CD4-positive, alpha-beta T cell treated with Interleukin-6 for 4 hours (primary cell): ENCODE measurements at places on chromosomes 7 and 10.

DNA sequence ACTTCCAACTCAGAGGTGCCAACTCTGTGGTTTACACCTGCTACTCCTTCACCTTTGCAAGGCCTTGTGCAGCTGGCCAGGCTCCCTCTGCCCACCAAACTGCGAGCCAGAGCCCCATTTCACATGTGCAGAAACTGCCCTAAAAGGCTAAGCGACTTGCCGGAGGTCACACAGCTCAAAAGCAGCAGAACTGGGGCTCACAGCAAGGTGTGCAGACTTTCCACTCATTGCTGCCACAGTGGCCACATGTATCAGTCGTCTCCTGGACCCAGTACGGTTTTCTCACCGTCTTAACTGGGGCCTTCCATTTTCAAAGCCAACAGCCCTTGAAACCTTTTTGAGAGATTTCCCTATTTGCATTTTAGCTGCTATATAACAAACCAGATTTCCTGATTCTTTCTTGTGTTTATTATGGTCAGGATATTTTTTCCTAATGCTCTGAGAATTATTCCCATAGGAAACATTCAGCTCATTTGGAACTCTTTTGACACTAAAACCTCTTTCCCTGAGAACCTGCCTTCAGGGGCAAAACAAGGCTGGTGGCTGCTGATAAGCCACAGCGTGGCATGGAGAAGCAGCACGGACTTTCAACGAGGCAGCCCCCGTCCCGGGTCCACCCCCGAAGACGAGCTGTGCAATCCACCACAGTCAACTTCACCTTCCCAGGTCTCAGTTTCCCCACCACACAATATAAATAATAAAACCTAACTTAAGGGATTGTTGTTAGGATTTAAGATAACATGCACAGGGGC, 29.9 kb downstream of the SORBS1 start:
- no peak for DNase-seq

DNA sequence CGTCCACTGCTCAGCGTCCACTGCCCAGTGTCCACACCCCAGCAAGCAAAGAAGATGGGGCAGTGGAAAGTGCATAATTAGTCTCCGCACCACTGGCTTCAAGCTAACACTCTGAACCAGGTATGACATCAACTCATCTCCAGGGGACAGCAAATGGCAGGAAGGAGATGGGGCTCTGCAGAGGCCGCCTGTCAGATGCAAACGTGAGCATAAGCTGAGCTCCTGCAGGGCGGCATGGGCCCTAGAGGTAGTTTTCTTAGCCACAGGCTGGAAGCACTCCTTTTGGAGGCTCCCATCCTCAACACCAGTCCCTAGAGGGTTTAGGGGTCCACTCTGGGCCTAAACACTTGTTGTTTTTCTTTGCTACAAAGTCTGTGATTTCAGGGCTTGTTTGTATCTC, 335.8 kb upstream of the MKI67 start:
- DNase-seq = no peak

- no peak for DNase-seq
Measured at GRCh38 chr10:16901106-16901505, 83.9 kb upstream of the RSU1 start.

- DNase-seq = peak; percentile 24
Measured at GRCh38 chr7:24756545-24757352, 515 bp downstream of the GSDME start.

DNA sequence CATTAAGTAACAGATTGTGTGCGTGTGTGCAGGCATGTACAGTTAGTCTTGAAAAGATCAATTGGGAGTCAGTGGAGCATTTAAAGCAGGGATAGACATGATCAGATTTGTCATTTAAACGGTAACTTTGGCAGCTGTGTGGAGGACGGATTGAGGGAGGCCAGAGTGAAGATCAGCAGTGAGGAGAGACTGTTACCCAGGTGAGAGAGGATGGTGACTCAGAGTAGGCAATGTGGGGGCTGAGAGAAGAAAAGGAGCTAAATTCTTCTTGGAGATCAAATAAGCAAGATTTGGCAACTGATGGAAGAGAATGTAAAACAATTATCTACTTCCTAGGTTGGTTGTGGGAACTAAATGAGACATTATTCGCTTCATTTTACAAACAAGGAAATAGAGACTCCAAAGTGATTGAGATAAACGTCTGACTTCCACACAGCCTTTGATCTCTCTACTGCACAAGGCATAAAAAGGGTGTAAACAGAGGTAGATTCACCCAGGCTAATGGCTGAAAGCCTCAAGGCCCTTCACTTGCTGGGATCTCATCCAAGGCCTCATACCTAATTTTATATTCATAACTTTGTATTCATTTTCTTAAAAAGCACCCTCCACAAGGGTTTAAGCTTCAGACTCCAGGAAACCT, 665.1 kb upstream of the GALNT17 start:
- no peak for DNase-seq

GRCh38 chr7:2959828-2960599, 83.7 kb downstream of the CARD11 start:
- no peak for DNase-seq

DNA sequence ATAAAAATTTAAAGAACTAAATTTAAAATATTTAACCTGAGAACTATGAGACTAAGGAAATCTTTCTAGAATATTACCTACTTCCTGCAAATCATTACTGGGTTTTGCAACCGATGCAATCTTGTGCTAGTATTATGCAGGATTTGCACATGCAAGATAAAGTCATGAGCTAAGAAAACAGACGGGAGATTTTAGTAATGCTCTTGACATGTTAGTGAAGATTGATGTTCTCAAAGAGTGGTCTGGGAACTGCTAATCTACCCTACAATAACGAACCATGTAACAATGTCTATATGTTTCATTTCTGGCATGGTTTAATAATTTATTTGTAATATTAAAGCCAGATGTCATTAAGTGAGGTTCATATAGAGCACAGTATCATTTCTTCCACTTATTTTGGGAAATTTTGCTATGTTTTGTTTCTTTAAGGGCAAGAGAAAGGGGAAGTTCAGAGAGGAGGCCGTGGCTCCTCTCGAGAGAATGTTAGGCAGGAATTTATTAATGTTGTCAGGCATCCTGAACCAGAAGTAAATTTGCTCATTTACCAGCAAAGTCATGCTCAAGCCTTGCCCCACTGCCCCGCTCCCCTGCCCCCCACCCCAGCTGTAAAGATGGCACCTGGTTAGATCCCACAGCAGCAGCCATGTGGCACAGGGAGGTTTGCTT, 22.8 kb downstream of the LRRC17 start:
- no peak for DNase-seq

DNA sequence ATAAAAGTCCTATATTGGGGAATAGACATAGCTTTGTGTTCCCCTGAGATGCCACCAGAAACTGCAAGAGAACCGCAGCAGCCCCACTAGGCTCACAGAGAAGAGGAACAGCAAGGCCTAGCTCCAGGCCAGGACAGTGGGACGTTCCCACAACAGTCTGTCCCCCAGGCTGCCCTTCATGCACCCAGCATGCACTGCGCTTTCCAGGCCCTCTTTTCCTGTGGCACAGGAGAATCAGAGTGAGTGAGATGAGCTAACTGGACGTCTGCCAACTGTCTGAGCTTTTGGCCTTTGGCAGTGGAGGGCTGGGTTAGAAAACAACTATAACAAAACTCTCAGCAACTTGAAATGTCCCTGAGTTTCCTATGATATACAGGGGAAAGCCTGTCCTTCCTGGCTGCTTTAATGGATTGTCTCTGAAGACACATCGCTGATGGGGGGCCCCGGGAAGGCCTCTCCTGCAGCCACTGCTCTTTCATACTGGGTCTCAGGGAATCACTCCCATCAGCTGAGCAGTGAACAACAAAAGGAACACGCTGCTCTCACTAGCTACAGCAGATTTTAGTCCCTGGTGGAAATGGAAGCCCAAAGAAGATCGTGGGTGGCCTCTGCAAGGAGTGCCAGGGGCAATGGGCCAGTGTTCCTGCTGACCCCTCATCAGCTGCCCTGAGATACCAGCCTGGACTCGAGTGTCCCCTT, 53.5 kb downstream of the PODXL start:
- DNase-seq = peak; percentile 18

GRCh38 chr10:97553575-97554031, 19.0 kb upstream of the ANKRD2 start:
- peak; percentile 72 for DNase-seq

GRCh38 chr10:73159038-73159648, 8.7 kb downstream of the ECD start:
- DNase-seq = peak; percentile 75

GRCh38 chr10:53667063-53667462, 894.5 kb upstream of the MBL2 start:
- DNase-seq = no peak

GRCh38 chr7:6516387-6516983, 34.8 kb downstream of the GRID2IP start:
- DNase-seq = peak; percentile 77

GRCh38 chr7:81284576-81284975, 365.7 kb upstream of the SEMA3C start:
- DNase-seq = no peak

GRCh38 chr7:72064916-72065315, 347.2 kb downstream of the CALN1 start:
- DNase-seq = no peak
